CD4-positive, alpha-beta T cell treated with Interleukin-2 at 100 ng/mL for 4 hours (primary cell): ENCODE measurements at places on chromosomes 4 and X.

DNA sequence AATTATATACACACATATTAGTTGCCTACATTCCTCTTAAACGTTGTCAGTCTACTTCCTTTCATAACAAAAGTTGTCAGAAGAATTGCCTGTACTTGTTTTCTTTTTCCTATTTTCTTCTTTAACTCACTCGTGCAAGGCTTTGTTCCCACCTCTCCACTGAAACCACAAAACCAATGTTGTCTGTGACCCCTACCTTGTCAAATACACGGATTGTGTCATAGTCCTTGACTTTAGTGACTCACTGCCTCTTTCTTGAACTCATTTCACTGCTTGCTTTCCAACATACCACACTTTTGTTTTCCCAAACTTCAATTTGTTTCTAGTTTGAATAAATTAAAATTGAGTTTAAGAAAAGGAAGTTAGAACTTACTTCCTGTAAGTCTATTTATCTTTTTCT lies 283.9 kb upstream of the AGA start:
- DNase-seq: no peak

DNA sequence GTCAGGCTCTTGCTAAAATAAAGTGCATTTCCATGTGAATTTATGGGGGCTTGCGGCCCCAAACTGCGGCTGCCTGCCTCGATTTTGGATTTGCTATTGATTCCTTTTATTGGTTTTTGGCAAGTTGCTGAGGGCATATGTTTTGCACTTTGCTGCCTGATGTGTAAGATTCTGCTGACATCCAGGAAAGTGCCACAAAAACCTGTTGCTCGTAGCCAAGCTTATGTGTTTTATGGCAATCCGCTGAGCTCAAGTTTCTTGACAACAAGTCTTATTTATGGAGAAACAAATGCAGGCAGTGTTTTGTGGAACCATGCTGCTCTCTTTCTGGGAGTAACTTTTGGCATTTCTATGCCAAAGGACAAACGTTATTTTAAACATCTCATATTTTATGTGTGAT lies 97.3 kb upstream of the DDIT4L start:
- DNase-seq: no peak

GRCh38 chr4:53060278-53060677 lies 198.2 kb downstream of the RASL11B start:
- DNase-seq: no peak

DNA sequence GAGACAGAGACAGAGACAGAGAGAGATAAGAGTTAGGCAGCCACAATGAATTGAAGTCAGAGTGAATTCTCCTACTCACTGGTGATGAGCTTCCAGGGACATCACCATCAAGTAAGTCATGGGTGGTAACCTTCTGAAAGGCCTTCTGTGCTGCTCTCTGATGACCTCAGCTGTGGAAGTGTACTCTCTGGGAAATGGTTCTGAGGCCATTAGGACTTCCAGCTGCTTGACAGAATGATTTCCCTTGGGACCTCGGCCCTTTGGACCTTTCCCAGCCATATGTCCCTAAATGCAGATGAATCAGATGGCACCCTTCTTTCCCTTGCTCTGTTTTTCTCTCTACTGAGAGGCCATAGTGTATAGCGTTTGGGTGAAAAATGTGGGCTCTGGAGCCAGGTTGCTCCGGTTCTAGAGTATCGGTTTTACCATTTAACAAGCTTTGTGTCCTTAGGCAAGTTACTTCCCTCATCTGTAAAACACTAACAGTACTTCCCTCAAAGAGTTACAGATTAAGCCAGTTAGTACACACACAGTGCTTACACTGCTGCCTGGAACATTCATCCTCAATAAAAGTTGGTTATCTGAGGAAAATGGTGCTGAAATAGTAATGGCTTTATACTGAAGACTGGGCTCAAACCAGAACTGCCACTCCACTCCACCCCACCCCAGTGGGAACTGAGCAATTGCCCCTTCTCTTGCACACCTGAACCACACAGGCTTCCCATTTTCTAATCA lies 7.6 kb downstream of the SEPTIN11 start:
- no peak for DNase-seq

DNA sequence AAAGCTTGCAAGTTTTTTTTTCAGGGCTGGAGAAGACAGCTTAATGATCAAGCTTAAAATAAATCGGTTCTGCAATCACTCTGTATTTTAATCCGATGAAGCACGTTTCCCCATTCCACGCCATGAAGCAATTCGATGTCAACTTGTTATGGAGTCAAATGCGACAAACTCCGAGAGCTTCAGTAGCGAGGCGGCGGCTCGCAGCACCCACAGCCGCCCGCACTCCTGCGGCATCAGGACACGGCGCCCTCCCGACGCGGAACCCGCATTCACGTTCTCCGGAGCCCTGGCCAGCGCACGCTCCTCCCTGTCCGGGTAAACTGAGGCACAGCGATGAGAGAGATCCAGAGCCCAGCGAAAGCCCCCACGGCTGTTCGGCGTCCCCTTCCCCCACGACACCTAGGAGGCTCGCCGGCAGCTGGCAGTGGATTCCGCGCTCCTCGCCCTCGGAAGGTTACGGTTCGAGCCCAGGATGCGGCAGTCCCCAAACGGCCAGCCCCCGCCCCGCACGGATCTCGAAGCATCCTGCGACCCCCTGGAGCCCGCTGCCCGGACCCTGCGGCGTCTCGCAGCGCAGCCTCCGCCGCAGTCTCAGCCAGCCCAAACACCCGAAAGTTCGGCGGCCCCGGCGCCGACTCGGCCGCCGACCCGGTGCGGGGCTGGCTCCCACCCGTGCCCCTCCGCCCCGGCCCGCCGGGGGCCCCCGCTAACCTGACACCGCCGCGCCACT lies 507 bp downstream of the MFAP3L start:
- no peak for DNase-seq

DNA sequence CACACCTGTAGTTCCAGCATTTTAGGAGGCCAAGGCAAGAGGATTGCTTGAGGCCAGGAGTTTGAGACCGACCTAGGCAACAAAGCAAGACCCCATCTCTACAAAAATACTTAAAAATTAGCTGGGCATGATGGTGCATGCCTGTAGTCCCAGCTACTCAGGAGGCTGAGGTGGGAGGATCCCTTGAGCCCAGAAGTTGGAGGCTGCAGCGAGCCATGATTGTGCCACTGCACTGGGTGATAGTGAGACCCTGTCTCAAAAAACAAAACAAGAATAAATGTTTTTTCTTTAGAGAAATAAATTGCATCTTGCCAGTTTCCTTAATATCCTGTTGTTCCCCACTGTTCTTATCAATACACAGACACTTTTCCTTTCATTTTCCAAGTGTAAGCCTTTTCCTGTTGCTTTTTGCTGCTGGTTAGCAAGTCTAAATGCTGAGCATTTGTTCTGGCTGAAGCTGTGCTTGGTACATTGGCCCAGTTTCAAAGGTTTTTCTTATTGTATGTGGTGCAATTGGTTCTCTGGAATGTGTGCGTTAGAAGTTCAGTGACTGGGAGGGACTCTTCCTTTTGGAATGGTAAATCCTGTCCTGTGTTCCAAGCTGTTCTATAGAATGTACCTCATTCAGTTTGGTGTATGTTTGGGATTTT lies 98.2 kb downstream of the AFF1 start:
- DNase-seq: no peak

- no peak for DNase-seq
Observed at GRCh38 chrX:123704781-123705180, 28.1 kb downstream of the THOC2 start.

- DNase-seq: no peak
Observed at GRCh38 chr4:1512051-1512737, 106.0 kb upstream of the NKX1-1 start.

DNA sequence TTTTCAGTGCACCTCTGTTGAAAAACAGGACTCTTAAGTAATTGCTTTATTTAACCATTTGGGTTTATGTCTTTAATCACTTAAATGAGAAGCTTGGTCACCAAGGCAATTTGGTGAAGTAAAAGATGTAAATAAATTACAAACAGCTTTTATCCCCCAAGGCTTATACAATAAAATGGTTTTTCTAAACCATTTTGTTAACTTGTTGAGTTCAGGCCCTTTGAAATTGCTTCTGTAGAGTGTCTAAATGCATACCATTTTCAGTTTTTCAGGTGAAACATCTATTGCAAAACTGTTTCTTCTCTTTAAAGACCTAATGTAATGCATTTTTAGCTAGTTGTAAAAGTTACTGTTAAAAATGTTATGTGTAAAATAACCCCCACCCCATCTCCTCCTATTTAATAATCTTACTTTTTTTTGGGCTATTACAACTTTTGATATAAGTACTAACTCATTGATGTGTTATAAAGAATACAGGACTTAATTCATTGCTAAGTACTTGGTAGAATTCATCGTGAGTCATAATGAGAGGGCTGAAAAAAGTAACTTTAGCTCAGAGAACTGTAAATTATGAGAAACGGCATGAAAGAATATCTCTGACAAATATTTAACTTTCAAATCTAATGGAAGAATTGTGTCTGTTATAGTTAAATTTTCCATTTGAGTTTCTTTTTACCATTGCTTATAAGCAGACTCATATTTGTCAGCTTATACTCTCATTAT lies 4.5 kb downstream of the RAPGEF2 start:
- DNase-seq: no peak

- no peak for DNase-seq
Observed at GRCh38 chr4:112318239-112319142, 21.3 kb downstream of the ALPK1 start.

DNA sequence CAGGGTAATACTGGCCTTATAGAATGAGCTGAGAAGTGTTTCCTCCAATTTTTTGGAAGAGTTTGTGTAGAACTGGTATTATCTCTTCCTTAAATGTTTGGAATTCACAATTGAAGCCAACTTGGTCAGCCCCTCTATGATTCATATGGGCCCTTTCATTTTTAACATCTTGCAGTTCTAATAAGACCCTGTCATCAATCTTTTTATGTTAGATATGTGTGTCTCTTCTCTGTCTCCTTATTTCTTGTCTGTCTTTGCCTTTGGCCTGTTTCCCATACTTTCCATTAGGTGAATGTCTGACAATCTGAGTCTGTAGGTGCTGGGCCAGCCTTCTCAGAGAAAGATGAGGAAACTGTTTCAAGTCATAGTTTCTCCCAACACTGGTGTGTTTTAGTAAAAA lies 88.7 kb downstream of the SLC16A2 start:
- DNase-seq: no peak

DNA sequence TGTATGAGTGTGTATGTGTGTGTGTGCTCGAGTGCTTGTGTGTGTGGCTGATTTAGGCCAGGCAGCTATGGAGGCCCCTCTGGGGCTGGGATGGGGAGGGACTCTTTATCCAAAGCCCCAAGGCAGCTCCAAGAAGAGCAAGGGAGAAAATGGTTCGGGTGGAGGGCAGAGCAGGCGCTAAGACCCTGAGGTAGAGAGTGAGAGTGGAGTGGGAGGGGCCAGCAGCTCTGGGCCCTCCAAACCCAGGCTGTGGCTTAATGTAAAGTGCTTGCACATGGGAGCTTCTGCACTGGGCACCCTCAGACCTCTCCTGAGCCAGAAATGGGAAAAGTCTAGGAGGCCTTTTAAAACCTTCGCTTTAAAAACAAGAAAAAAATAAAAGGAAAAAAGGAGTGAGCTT lies 233.5 kb upstream of the PSAPL1 start:
- no peak for DNase-seq

DNA sequence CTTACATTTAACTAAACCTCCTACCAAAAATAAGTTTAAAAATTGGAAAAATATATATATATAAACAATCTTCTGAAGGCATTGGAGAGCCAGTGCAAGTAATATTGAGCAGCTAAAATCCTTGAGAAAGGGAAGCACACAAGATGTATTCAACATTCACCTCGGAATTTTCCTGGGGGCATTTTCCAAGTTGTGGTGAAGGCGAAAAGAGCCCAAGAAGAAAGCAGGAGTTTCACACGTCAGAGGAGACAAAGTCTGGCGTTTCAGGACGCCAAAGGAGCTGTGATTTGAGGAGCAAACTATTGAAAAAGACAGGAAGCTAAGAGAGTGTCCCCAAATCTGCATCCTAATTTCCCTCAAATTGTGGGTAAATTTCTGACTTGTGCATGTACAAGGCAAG lies 9.1 kb upstream of the GASK1B start:
- DNase-seq: no peak

DNA sequence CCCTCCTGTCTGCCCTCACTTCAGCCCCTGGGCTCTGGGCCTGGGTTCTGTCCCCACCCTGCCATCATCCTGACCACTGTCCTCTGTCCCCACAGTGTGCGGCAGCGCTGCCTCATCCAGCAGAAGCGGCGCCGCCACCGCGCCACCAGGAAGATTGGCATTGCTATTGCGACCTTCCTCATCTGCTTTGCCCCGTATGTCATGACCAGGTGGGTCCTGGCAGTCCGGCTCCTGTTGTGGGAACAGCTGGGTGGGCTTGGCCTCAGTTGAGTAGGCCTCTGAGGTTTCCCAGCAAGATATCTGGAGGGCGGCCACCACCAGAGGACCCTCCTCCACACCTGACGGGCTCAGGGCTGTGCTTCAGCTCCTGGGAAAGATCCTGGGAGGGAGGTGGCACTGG lies 2.2 kb downstream of the GPR78 start:
- DNase-seq: no peak

- no peak for DNase-seq
Observed at GRCh38 chr4:94536649-94537469, 85.1 kb downstream of the PDLIM5 start.

GRCh38 chrX:72621625-72622485 lies 49.2 kb upstream of the HDAC8 start:
- no peak for DNase-seq

- no peak for DNase-seq
Observed at GRCh38 chr4:73874386-73874785, 5.2 kb downstream of the CXCL1 start.

DNA sequence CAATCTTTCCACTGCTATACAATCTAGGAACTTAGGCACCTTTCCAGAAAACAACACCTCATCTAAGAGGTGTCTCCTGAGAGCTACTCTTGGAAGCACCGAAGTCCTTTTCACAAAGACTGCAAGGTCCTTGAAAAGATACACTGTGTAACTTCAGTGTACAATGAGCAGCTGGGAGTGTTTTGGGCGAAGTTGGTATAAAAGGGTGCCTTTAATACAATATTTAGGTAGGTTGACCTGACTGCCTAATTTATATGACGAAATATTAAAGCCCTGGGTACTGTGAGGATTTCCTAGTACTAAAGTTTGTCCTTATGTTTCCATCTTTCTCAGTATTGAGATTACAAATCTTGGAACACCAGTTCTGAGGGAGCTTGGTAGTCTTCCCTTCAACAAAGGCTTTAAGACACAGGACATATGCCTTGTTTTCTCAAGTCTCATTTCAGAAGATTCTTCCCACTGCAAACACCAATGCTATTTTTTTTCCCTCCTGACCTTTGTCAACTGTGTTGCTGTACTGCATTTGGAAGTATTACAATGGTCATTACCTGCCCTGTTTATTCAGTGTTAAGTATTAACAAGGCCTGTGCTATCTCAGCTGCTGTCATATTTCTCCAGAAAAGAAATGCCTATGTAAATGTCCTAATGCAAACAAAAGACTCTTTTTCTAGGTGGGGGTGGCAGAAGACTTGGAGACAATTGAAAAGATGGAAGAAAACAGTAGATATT lies 134.2 kb downstream of the MAML3 start:
- no peak for DNase-seq

DNA sequence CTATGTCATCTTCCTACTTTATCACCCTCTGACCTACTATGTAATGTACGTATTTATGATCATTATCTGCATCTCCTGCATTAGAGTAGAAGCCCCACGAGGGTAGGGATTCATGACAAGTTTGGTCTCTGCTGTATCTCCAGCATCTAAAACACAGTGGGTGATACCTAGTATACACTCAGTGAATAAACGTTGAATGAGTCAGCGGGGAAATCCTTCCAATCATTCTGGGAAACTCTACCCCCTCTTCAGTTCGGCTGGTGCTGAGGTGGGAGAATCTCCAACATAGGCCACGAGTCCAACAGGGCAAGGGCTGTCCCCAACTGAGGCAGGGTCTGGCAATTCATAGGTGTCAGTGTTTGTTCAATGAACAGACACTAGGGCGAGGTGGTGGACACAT lies 74.4 kb upstream of the EFNB1 start:
- DNase-seq: no peak
